Naive thymus-derived CD8-positive, alpha-beta T cell (primary cell): ENCODE measurements at places on chromosomes 12 and 14. TPM values are rescaled to one million over a fixed set of nuclear protein-coding genes. Genes with fewer than 3 reads are reported as not detected.

The ACAD10 gene
- 62.2 TPM for total RNA-seq

The A2M gene
- total RNA-seq, result 0.36 TPM

The ST8SIA1 gene
- 1.7 TPM for total RNA-seq

DNA sequence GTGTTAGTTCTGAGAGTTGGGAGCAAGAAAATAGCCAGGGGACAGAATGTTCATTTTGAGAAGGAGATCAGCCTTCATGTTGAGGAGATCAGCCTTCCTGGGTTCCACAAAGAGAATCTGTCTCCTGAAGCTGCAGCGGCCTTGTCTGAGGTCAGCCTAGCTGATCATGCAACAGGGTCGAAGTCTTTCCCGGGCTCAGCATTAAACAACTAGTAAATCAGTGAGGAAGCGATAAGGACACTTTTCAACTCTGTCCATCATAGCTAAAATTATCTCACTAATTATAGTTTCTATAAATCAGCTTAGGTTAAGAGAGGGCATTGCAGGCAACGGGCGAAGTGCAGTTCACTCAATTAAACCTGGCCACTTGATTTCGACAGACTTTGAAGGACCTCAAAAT, 7.5 kb downstream of the GSC start:
- no peak overlapping the region for H3K4me3 ChIP-seq
- peaks cover 47% of the 10 kb centered on the region for H3K27me3 ChIP-seq
- DNase-seq, result no peak
- H3K4me1 ChIP-seq, result no peaks in the 10 kb centered on the region

- H3K27me3 ChIP-seq, result no peaks in the 10 kb centered on the region
- peak within 1 kb of the TSS; percentile 97 for H3K27ac ChIP-seq
- H3K4me3 ChIP-seq, result peak within 1 kb of the TSS; percentile 94
- DNase-seq, result peak; percentile 98
Observed at GRCh38 chr14:105065280-105066228, at the start of gene GPR132. Gene GPR132, minus strand, starts transcription at chr14:105065430. Its CDS starts 10,010 bp downstream, at chr14:105055420.

DNA sequence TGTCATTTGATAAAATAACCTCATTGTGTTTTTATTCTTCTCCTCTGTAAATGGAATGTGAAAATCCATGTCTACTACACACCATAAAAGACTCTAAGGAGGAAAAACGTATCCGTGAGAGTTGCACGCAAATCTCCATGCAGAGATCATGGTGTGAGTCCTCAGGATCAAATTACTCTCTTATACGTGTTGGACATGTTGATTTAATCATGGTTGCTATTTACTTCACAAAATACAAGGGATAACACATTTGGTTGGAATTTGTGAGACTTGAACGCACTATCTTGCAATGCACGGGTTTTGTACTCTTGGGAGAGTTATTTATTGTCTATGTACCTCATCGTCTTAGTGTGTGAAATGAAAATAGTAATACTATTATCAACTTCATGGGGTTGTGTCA, 128.0 kb upstream of the RASSF8 start:
- no peaks in the 10 kb centered on the region for H3K36me3 ChIP-seq
- H3K4me1 ChIP-seq, result no peaks in the 10 kb centered on the region
- DNase-seq, result no peak
- no peak overlapping the region for H3K4me3 ChIP-seq

GRCh38 chr12:96327346-96327745, 72.9 kb downstream of the CDK17 start:
- H3K4me1 ChIP-seq, result peaks cover 60% of the 10 kb centered on the region
- H3K27ac ChIP-seq, result peak overlapping the region; percentile 0
- DNase-seq, result no peak
- H3K36me3 ChIP-seq, result peaks cover 19% of the 10 kb centered on the region
